NCI-H526 (cell line): ENCODE measurements at places on chromosomes 7 and 10.
A peak's percentile ranks its signal among the peaks of the same experiment; 100 is the strongest.

DNA sequence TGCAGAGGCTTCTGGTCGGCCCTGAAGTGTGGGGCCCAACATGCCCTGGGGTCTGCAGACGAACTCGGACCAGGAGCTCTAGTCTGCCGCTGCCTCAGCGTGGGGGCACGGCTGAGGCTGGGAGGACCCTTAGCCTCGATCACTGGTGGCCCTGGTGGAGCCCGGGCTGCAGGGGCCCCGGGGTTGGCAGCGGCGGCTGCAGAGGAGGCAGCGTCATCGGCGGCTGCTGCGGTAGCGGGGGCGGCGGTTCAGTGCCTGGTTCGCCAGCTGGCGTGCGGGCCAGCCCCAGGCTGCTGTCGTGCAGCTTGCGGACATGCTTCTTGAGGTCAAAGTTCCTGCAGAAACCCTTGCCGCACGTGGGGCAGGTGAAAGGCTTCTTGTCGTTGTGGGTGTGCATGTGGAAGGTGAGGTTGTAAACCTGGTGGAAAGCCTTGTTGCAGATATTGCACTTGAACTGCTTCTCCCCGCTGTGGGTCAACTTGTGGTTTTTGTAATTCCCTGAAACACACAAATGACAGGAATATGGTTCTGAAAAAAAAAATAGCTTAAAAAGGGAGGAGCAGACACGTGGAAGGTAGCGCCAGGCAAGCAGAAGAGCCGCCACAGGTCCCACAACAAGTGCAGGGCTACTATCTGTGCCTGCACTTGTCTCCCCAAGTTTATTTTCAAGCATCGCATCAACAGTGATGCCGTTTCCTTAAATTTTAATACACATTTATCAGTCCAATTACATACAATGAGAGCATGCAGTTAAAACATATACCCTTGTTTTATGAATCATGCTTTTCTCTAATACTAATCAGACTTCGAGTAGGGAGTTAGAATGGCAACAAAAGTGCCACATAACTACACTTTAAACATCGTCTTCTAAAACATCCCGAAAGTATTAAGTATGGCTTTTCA lies 2.4 kb downstream of the FEZF1 start:
- DNase-seq = peak; percentile 42

- DNase-seq = no peak
Observed at GRCh38 chr7:66583490-66584110, 45.1 kb upstream of the KCTD7 start.

DNA sequence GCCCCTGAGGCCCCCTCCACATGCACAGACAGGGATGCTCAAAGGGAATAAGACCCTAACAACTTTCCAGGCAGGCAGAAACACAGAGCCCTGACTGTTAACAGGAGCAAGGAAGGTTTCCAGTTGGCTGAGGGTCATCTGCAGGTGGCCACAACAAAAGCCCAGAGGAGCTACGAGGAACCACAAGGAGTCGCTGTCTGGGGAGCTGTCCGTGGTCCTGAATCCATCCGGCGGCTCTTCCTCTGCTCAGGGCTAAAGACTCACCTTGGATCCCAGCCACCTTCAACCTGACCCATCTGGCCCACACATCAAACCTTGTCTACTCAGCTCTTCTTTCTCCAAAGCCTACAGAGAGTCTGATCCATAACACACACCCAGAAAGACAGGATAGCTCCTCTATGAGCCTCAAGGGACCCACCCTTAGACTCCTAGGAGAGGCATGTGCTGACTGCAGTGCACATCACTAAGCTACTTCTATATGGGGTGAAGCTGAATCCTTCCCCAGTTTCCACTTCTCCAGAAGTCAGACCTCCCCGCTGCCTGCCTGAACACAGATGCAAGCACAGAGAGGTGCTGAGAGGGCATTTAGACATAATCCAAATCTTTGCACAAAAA lies 104.0 kb downstream of the SLIT1 start:
- peak; percentile 12 for DNase-seq

GRCh38 chr10:132549371-132549770 lies 11.8 kb downstream of the INPP5A start:
- DNase-seq = peak; percentile 62

DNA sequence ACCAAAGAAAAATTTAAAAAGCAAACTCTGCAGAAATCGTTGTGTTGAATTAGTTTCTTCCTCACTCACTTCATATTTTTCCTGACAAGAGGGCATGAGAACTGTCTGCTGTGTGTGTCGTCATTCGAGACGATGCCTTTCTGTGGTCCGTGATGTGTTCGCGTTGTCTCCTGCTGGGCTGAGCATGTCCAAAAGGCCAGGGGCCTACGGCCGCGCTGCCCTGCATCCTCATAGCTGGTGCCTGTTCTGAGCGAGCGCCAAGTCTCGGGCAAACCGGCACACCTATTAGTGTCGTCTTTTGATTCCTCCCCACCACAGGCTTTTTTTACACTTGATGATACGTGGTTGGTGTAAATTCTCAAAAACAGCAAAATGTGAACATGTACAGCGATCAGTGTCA lies 27.4 kb downstream of the WDR37 start:
- no peak for DNase-seq

GRCh38 chr7:25846722-25847121 lies 305.3 kb upstream of the NFE2L3 start:
- no peak for DNase-seq

DNA sequence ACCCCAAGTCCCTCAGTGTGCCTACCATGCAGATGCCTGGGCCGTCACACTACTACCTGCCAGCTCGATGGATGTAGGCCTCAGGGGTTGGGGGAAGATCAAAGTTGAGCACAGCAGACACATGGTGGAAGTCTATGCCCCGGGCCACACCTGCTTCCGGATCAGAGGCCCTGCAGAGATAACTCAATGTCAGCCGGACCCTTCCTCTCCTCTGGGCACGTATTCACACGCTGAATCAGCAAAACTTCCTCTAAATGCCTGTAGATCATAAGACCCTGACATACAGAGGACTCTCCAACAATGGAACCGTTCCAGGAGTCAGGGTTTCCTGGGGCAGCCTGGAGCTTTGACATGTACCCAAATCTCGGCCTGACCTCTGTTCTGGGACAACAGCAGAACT lies 3.7 kb downstream of the DDX56 start:
- no peak for DNase-seq

- no peak for DNase-seq
Observed at GRCh38 chr10:113921561-113922370, 67.3 kb downstream of the NHLRC2 start.

DNA sequence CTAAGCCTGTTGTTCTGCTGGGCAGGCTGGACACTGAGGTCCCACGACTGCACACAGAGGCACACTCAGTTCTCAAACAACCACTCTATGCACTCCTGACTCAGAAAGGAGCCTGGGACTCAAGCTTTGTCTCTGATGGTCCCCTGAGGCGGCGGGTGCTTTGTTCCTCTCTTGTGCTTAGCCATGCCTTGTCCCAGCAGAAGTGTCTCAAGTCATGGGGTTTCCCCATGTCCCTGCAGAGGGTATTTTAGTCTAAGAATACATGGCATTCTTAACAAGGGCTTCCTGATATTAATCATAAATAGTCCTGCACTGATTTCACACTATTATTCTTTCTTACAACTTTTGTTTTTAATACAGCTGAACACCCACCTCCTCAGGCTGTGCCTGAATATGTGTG lies 72.5 kb downstream of the CXCL12 start:
- no peak for DNase-seq

GRCh38 chr10:96984541-96985131 lies 152.5 kb downstream of the LCOR start:
- DNase-seq = peak; percentile 14

DNA sequence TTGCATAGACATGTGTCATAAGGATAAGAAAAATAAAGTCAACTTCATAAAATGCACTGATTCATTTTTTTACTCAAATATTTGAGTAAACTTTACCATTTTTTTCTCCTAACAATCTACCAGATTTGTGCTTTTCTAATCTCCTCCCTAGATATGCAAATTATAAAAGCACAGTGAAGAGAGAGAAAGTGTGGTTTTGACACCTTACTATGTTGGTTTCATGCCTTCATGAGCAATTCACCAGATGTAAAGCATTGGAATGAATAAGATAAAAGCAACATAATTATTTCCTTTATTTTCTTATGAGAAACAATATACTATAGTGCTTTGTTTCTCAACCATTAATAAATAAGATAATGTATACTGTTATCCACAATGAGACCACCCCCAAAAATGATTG lies 432.5 kb upstream of the PCDH15 start:
- no peak for DNase-seq

- no peak for DNase-seq
Observed at GRCh38 chr7:141366091-141366621, 185.1 kb upstream of the AGK start.

GRCh38 chr10:34430685-34431084 lies 384.4 kb downstream of the PARD3 start:
- DNase-seq = no peak

- DNase-seq = no peak
Observed at GRCh38 chr7:74266191-74266963, 12.2 kb upstream of the RFC2 start.

DNA sequence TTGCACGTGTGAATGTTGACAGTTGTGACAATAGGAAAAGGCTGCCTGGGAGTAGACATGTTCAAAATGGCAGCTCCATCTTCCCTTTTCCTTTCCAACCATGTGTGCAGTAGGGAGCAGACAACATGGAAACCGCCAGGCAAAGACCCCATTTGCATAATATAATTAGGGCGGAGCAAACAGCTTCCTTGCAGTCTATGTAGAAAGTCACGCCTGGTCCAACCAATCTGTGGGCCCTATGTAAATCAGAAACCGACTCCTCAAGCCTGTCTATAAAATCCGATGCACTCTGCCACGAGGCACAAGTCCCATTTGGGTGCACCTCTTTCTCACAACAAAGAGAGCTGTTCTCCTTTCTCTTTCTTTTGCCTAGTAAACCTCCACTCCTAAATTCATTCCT lies 19.6 kb downstream of the NEBL start:
- peak; percentile 11 for DNase-seq

- no peak for DNase-seq
Observed at GRCh38 chr10:101397140-101397539, 43.2 kb downstream of the BTRC start.
